ENCODE measurements at places on chromosomes 2 and 18.

DNA sequence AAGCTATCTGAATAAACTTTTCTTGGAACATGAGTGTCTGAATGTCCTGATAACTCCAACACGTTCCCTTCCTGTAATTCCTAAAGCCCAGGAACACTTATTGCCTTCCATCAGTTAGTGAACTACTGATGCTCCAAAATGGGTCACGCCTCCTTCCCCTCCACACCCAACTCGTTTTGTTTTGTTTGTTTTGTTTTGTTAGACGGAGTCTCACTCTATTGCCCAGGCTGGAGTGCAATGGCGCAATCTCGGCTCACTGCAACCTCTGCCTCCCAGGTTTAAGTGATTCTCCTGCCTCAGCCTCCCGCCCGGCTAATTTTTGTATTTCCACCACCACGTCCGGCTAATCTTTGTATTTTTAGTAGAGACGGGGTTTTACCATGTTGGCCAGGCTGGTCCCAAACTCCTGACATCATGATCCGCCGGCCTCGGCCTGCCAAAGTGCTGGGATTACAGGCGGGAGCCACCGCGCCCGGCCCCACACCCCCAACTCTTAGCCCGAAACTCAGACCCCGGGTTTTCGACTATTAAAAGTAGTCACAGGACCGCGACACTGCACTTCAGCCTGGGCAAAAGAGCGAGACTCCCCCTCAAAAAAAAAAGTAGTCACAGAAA is 774 bp downstream of the IER3IP1 start:
- no peak for DNase-seq

- no peak for DNase-seq
These were observed 1293.9 kb upstream of the LRRTM1 start for GRCh38 chr2:81598453-81598852.

DNA sequence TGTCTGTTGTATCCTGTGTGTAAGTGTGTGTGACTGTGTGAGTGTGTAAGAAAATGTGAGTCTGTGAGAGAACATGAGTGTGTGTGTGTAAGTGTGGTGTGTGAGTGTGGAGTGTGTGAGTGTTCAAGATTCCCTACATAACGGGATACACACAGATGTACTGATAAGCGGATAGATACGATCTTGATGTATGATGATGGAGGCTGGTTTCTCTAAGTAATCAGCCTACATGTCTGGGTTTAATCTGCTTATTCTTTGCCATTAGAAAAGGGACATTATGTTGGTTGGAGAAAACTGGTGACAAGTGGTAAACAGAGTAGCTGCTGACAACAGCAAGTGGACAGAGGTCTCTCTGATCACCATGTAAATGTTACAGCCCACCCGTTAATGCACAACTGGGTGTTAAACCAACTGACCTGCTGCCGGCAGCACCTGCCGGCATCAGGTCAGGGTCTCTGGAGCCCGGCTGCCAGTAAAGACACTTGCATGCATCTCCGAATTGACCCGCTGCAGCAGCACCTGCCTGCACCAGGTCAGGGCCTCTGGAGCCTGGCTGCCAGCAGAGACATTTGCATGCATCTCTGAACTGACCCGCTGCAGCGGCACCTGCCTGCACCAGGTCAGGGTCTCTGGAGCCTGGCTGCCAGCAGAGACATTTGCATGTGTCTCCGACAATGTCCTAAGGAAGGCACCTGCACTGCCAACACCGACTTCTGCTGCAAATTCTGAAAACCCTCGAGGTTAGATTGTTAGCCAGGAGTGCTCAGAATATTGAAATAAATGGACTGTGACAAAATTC is 87.5 kb downstream of the MBP start:
- DNase-seq, result no peak

- no peak for DNase-seq
These were observed 309.1 kb downstream of the MYCN start for GRCh38 chr2:16249246-16250055.

GRCh38 chr2:235168174-235168979 is 216.6 kb downstream of the SH3BP4 start:
- DNase-seq, result no peak

DNA sequence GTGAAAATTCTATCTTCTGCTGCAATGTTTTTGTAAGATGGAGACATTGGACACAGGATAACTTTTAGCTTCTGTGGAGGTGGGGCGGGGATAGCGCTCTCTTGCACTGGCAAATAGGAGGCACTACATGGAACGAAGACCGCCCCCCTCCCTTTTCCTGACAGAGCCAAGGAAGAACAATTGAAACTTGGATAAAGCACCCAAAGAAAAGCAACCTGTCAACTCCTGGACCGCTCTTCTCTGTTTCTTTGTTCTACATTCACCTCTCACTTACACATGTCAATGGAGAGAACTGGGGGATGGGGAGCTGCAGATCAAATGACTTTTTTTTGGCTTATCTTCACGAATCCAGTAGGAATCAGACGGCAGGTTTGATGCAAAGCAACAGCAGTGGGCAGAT is 126.3 kb upstream of the CHAC2 start:
- DNase-seq, result no peak

DNA sequence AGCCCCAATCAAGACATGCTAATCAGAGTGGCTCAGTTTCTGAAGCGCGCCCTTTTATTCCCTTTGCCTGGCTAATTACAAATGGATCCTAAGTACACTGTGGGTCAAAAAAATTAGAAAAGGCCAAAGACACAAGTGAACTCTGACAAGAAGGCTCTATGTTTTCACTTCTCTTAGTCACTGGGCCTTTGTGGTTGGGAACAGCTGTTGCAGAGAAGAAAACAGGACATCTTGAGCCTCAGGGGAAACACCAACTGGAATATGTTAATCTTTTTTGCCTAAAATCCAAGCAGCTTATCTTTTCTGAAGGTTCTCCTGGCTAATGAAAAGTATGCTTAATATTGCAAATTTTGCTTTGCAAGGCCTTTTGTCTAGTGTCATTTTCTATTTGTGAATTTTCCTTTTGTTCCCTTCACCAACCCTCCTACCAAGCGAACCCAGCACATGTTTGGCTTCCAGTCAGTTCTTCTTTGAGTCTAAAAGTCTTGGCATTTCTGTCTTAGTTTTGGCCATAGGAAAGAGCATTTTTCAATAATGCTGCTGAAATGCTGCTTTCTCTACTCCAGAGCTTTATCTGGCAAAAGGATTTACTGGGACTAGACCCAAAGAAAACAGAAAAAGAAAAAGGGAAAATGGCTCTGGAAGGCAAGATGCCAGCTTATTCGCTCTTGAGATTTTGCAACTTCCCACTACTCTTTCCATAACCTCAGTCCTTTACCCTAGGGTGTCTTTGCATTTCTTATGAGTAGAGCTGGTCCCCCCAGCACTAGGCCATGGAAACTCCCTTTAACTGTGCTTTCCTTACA is 440.2 kb upstream of the ST6GAL2 start:
- DNase-seq, result no peak

- peak; percentile 58 for DNase-seq
These were observed 26.2 kb downstream of the CYP27C1 start for GRCh38 chr2:127193967-127194280.

- DNase-seq, result no peak
These were observed 75.5 kb upstream of the ATP5MC3 start for GRCh38 chr2:175256806-175257585.

DNA sequence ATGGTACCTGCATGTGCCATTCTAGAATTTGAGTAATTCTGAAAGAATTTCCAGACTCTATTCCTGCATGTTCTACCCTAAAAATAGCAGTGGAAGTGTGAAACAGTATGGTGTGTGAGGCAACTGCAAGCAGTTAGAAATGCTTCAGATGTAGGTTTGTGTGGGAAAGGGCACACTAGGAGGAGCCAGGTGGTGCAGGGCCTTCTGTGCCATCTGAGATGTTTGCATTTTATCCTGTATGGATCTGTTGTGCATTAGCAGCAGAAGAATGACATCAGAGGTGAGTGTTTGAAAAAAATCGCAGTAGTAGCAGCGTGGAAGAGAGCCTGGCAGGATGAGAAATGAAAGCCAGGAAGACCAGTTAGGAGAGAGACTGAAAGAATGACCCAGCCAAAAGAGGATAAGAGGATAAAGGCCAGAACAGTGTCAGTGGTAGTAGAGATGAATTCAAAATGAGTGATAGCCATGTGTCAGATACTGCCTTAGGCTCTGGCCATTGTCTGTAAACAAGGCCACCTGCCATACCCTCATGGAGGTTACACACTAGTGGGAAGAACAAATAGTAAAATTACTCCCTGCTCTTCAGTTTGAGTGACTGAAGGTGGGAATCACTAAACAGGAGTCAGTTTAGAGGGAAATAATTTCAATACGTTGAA is 142.2 kb downstream of the PKP4 start:
- DNase-seq, result no peak

GRCh38 chr2:174343623-174344455 is 9.1 kb downstream of the SP9 start:
- no peak for DNase-seq

GRCh38 chr2:240426845-240427721 is 8.4 kb upstream of the GPC1 start:
- DNase-seq, result no peak

DNA sequence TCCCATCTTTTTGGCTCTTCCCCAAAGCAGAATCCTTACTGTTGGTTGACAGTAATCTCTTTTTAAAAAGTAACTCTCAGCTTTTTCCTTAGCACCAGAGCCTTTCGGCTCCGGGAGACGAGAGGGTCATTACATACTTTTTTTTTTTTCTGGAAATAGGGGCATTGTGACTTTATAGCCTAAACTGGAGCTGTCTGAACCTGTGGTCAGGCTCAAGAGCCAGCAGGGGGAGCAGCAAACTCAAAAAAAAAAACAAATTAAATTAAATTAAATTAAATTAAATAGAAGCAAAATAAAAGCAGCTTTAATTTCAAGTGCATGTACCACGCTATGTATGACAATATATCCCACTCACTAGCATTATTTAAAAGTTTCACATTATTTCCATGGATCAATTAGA is 156.6 kb downstream of the DTNA start:
- DNase-seq, result no peak

GRCh38 chr2:135650721-135651120 is 90.9 kb upstream of the UBXN4 start:
- DNase-seq, result no peak

GRCh38 chr2:1777781-1778180 is 33.5 kb upstream of the PXDN start:
- no peak for DNase-seq

DNA sequence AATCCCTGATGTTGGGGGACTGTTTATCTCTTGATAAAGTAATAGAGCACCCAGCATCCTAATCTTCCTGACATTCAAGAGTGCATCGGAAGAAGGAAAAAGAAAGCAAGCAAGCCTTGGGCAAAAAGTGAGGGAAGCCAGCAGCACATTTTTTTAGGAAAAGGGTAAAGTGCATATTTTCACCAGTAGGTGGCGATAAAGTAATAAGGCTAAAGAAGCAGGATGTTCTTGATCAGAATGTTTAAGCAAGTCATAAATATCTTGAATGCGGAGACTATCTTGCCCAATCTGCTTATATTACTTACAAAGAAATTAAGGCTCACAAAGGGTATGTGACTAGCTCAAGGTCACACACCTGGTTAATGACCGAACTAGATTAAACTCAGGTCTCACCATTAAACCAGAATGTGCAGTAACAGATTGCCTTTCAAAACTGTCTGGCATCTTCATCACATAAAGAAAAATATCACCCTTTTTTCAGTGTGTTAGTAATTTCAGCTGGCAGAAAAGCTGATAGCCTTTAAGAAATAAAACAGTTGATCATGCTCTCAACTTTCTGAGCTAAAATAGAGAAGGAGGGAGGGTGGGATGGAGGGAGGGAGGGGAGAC is 83.8 kb downstream of the VIT start:
- DNase-seq, result peak; percentile 7

DNA sequence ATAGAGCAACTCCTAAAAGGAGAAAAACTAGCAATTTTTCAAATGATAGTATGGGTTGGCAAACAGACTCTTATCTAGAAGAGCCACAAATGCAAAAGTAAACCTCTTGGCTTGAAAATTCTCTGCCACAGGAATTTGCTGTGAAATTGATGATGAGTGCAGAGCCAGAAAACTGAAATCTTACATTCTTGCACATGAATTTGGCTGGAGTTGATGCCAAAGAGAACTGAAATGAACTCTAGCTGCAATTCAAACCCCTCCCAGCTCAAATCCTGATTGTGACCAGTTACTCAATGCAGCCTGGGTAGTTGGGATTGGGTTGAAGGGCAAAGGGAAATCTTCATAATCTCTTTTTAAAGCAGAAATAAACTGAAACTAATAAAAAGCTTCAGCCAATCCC is 266.6 kb downstream of the PDE11A start:
- peak; percentile 12 for DNase-seq

- DNase-seq, result no peak
These were observed 228.3 kb upstream of the SMAD2 start for GRCh38 chr18:48158721-48159120.

Measured in AG04449 (cell line).